ENCODE measurements at places on chromosomes 2 and 18. TPM values are rescaled to one million over a fixed set of nuclear protein-coding genes. Genes with fewer than 3 reads are reported as not detected.

CNTNAP5 gene
- total RNA-seq: not detected

LYG2 gene
- not detected for total RNA-seq

PKDCC gene
- total RNA-seq: 22.8 TPM

INO80C gene
- 25.0 TPM for total RNA-seq

AAK1 gene
- 14.7 TPM for total RNA-seq

IGFBP5 gene
- total RNA-seq: 0.22 TPM

FAHD2A gene
- 31.8 TPM for total RNA-seq

All from A549 treated with Mapracorat at 1 μM for 4 hours (cell line).